ENCODE measurements at places on chromosomes 4 and X.

DNA sequence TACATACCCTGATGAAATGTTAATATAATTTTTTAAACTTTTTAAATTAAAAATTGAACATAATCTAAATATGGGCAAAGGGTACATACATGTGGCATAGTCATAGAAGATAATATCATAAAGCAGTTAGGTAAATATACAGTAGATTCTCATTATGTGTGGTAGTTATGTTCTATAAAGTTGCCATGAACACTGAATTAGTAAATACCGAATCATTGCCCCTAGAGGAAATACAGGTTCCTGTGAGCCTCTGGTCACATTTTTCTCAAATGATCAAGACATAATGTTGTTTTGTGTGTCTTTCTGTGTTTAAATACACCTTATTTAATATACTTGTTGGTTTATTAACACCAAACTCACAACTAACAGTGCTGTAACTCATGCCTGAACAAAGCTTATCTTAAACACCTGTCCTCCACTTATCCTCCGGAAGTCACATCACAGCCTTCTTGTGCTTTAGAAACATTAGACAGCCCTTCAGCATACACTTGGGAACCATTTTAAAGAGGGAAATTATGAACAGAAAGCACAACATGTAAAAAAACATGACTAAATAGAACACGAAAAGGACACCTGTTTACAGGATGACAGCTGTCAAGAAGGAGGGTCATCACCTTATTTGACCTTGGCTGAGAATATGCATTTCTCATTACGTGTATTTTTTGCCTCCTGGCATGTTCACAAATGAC, 169.4 kb upstream of the NAP1L5 start:
- DNase-seq, result no peak

DNA sequence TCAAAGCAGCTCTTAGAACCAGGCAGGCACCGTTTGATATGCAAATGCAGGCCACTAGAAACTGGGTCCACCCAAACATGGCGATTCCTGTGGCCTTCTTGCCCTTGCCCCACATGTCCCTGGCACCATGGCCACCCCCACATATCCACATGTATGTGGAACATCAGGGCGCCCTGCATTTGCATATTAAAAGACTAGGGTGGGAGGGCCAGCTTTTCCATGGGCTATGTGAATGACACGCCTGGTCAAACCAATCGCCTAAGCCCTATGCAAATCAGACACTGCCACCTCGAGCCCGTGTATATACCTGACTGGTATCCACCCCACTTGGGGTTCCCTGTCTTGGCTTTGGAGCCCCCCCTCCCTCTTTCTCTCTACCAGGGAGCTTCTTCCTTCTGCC, 107.0 kb downstream of the ABLIM2 start:
- DNase-seq, result no peak

DNA sequence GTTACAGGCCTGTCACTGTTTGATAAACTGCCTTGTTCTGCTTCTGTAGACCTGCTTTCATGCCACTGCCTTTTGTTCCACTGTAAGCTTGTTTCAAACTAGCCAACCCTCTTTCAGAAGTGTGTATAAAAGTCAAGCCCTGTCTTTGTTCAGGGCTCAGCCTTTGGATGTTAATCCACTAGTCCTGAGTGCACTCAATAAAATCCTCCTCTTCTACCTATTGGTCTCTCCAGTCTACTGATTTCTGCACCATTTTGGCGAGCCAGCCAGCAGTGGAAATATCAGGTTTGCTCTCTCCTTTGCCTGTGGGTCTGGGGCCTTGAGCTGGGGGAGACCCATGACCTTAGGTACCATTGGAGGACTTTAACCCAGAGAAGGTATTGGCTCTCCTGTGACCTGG, 901.6 kb upstream of the NDST4 start:
- no peak for DNase-seq

DNA sequence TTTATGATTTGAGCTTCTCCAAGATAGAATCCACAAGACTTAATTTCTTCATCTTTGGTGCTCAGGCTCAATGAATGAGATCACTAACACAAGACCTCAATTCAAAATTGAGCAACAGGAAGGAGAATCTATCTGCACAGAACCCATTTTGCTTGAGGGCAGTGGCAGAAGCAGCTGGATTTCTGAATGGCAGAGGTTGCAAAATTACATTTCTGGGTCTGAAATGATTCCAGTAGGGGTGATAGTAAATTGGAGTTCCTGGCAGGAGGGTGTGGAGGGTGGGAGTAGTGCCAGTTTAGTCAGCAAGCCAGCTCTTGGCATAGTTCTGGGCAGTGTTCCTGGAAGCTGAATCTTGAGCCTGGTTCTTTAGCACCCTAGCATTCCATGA, 281.1 kb downstream of the SLC7A11 start:
- DNase-seq, result no peak

GRCh38 chrX:129739578-129739977, 799 bp downstream of the XPNPEP2 start:
- DNase-seq, result no peak
